PC-9 (cell line): ENCODE measurements at places on chromosomes 6 and 20.

- no peak for DNase-seq
- H3K36me3 ChIP-seq, result peaks cover 10% of the 10 kb centered on the region; the same call in 1 of the 2 replicates
- no peak overlapping the region for H3K27ac ChIP-seq
- no peaks in the 10 kb centered on the region for H3K27me3 ChIP-seq
- no peak overlapping the region for H3K4me3 ChIP-seq
- no peaks in the 10 kb centered on the region for H3K4me1 ChIP-seq
Measured at GRCh38 chr20:5180933-5181332, 54.1 kb downstream of the CDS2 start.

GRCh38 chr6:11067348-11067747 lies 23.2 kb upstream of the ELOVL2 start:
- no peak overlapping the region for H3K27ac ChIP-seq
- H3K4me1 ChIP-seq, result no peaks in the 10 kb centered on the region

- DNase-seq, result no peak
- H3K36me3 ChIP-seq, result no peaks in the 10 kb centered on the region
- H3K27ac ChIP-seq, result no peak overlapping the region
- H3K4me1 ChIP-seq, result no peaks in the 10 kb centered on the region
- H3K4me3 ChIP-seq, result no peak overlapping the region
- no peaks in the 10 kb centered on the region for H3K27me3 ChIP-seq
Measured at GRCh38 chr6:54737247-54737646, 109.3 kb upstream of the FAM83B start.

DNA sequence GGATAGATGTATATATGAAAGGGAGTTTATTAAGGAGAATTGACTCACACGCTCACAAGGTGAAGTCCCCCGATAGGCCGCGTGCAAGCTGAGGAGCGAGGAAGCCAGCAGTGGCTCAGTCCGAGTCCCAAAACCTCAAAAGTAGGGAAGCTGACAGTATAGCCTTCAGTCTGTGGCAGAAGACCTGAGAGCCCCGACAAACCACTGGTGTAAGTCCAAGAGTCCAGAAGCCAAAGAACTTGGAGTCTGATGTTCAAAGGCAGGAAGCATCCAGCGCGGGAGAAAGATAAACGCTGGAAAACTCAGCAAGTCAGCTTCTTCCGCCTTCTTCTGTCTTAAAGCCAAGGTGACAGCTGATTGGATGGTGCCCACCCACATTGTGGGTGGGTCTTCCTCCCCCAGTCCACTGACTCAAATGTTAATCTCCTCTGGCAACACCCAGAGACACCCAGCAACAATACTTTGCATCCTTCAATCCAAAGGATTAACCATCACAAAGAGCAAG lies 102.6 kb upstream of the GJE1 start:
- H3K4me1 ChIP-seq, result peaks cover 12% of the 10 kb centered on the region
- no peak overlapping the region for H3K27ac ChIP-seq
- DNase-seq, result no peak
- H3K27me3 ChIP-seq, result no peaks in the 10 kb centered on the region
- H3K4me3 ChIP-seq, result no peak overlapping the region

DNA sequence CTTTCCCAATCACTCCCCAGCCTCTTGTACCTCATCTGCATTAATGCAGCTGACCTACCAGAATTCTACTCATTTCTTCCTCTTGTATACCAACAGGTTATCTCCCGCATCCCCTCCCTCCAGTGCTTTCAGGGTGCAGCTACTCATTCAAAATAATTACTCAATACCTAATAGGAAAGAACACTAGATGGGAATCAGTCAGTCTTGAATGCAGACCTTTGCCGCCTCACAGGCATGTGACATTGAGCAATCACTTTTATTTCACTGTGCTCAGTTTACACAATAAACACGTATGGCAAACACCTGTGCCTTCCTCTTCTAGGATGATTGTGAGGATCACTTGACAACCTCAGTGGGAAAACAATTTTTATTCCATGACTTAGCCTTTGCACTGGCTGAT lies 13.3 kb downstream of the ZSCAN31 start:
- no peak overlapping the region for H3K4me3 ChIP-seq
- H3K4me1 ChIP-seq, result no peaks in the 10 kb centered on the region
- H3K36me3 ChIP-seq, result 0 out of 2 replicates have a peak, but pooled peaks cover 8% of the 10 kb centered on the region
- H3K27me3 ChIP-seq, result no peaks in the 10 kb centered on the region

- H3K4me3 ChIP-seq, result no peak overlapping the region
- H3K27me3 ChIP-seq, result no peaks in the 10 kb centered on the region
- no peaks in the 10 kb centered on the region for H3K36me3 ChIP-seq
- no peak overlapping the region for H3K27ac ChIP-seq
Measured at GRCh38 chr6:130724089-130724488, 103.1 kb upstream of the SMLR1 start.

DNA sequence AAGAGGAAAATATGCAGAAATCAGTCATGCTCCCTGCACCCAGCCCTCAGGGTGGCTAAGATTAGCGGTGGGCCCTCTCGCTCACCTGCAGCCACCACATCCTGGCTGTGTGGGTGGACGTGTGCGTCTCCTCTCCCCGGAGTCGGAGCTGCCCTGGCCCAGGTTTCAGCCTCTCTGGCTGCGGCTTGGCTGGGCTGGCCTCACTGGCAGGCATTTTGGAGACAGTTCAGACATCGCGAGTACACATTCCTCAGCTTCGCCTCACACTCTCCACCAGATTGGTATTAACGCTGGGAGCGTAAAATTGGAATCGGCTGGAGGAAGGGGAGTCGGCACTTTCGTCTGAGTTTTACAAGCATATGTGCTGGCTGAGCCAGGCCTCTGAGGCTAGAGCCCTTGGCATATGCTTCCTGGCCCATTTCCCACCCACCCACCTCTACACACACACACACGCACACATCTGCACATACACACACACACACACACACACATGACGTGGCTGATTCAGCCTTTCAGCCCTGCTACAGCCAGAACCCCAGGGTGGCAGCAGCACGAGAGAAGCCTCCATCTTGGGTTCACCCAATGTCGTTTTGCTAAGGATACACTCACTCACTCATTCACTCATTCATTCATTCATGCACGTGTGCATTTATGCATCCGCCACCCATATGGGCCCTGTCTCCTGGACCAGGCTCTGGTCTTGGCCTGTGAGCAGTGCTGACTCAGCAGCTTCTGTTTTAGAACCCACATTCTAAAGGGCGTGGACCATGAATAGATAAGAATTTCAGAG lies 42.9 kb downstream of the BCAS4 start:
- H3K4me3 ChIP-seq, result no peak overlapping the region
- no peaks in the 10 kb centered on the region for H3K36me3 ChIP-seq
- DNase-seq, result no peak
- H3K27ac ChIP-seq, result no peak overlapping the region
- no peaks in the 10 kb centered on the region for H3K27me3 ChIP-seq

DNA sequence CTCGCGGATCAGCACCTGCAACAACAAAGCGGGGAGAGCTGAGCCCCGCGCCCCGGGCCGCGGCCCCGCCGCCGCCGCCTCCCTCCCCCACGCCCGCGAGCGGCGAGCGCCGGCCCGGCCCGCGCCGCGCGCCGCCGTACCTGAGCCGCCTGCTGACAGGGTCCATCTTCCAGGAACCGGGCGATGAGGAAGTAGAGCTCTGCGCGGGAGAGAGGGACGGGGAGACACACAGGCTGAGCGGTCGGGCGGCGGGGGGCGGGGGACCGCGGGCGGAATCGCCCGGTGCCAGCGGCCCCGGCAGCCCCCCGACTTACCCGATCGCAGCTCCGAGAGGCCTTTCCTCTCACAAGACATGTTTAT lies 359 bp downstream of the PHIP start:
- DNase-seq, result no peak
- peaks cover 22% of the 10 kb centered on the region; the same call in 1 of the 2 replicates for H3K4me1 ChIP-seq
- H3K27me3 ChIP-seq, result no peaks in the 10 kb centered on the region
